B cell (primary cell): ENCODE measurements at places on chromosomes 2 and 18.

GRCh38 chr2:133780099-133780996 lies 212.1 kb upstream of the NCKAP5 start:
- peak; percentile 36 for DNase-seq

DNA sequence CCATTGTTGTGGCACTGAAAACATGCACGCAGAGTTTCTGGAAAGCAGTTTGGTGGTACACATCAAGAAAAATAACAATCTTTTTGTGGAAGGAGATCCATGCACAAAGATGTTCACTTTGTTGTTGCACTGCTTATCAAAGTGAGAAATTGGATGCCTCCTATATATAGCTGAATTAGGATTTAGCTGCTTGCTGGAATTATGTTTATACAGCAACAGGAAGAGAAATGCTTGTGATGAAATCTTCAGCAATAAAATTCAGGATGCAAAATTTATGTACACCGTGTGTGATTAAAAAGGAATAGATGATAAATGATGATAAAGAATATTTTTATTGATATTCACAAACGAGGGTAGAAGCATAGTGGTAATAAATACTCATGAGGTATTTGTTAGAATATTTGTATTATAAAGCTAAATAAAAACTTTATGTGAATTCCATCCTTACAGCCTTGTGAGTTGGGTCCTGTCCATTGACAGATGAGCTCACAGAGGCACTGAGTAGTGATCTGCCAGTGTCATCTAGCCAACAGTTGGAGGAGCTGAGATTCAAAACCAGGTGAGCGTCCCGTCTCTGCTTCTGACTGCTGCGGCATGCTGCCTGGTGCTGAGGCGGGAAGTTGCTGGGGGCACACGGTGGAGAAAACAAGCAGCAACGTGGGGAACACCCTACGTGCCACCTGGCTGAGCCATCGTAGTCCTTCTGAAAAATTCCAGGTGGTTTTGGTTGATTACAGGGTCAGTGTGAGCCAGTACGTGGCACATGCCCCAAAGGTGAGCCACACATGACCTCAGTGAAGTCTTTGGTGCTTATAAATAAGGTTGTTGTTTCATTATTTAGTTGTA lies 80.2 kb downstream of the ASAP2 start:
- no peak for DNase-seq

- no peak for DNase-seq
Observed at GRCh38 chr2:240329116-240329665, 106.3 kb upstream of the GPC1 start.

GRCh38 chr2:152396763-152397162 lies 61.8 kb downstream of the FMNL2 start:
- no peak for DNase-seq

GRCh38 chr18:63421514-63421913 lies 762 bp downstream of the VPS4B start:
- DNase-seq: no peak

DNA sequence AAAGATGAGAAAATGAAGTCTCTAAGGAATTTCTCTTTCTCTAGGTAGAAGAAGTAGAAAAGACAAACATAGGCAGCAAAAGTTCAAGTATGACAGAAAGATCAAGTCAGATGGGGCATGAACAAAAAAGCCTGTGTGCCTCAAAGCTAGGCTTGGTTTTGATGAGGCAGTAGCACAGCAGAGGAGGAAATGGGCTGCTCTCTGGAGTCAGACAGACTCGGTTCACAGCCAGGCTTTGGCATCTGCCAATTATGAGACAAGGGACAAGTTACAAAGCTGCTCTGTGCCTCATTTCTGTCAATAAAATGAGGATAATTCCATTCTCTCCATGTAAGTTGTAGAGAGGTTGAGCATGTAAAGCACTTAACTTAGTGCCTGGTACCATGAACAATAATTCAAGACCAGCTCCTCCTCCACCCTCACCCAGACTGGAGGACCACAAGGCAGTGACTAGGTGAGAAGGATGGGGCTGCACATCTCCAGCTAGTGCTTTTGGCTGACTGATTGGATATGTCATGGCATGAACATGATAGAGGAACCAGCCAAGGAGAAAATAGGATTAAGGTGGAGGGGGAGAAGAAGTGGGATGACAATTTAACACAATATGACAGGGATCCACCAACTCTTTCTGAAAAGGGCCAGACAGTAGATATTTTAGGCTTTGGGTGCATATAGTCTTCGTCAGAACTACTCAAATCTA lies 84.6 kb downstream of the TMEM163 start:
- DNase-seq: no peak

GRCh38 chr2:146847846-146848245 lies 997.0 kb upstream of the ACVR2A start:
- DNase-seq: no peak

- peak; percentile 35 for DNase-seq
Observed at GRCh38 chr18:2978661-2979106, 34.3 kb downstream of the LPIN2 start.

DNA sequence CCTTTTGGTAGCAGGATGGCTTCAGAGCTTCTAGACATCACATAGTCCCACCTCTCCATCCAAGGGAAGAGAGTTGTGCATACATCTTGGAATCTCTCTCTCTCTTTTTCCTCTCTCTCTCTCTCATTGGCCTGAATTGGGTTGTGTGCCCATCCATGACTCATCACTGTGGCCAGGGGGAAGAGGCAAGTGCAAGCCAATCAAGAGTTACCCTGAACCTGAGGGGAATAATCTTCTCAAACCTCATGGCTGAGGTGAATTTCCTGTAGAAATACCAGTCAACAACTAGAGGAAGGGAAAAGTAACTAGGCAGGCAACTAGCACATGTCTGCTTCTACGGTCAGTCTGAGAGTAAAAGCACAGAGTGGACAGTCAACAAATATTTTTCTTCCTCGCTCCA lies 7.3 kb upstream of the CHN1 start:
- no peak for DNase-seq

- DNase-seq: no peak
Observed at GRCh38 chr2:70616168-70616694, 62.6 kb upstream of the TGFA start.

DNA sequence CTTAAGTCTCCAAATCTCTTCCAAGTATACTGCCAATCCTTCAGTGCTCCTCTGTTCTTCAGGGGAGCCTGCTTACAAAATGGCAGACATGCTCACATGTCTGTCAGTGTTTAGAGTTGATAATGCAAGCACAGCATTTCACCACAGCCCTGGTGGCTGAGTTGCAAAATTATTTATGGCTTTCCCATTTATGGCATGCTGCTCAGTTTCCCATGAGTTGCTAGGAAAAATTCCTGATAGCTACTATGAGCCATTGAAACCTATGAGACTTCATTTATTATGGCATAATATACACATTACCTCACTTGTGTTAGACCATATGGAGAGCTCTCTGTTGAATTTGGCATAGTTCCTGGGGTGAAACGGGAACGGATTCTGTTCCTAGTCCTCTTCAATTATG lies 448.7 kb upstream of the TCF4 start:
- DNase-seq: no peak

- DNase-seq: no peak
Observed at GRCh38 chr2:195471807-195472206, 185.2 kb upstream of the SLC39A10 start.

GRCh38 chr2:206984206-206984605 lies 44.9 kb downstream of the CPO start:
- DNase-seq: no peak

- no peak for DNase-seq
Observed at GRCh38 chr18:56076723-56077122, 488.7 kb upstream of the TCF4 start.

- no peak for DNase-seq
Observed at GRCh38 chr2:238527565-238527964, 100.8 kb downstream of the ASB1 start.

GRCh38 chr18:69215161-69215560 lies 185.5 kb upstream of the DOK6 start:
- no peak for DNase-seq

DNA sequence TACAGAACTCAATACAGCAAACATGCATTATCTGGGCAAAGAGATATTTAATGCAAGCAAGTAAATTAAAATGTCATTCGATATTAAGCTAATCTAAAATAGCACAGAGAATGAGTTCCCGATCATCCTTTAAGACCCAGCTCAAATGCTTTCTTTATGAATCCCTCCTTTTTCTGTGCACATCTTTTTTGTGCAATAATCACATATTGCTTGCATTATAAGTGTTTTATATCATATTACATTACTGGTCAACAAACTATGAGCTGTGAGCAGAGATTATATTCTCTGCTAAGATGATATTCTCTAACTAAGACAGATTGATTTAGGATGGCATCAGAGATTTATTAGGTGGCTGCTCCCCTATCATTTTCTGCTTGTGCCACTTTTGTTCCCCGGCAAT lies 146.1 kb downstream of the ERBB4 start:
- DNase-seq: no peak

DNA sequence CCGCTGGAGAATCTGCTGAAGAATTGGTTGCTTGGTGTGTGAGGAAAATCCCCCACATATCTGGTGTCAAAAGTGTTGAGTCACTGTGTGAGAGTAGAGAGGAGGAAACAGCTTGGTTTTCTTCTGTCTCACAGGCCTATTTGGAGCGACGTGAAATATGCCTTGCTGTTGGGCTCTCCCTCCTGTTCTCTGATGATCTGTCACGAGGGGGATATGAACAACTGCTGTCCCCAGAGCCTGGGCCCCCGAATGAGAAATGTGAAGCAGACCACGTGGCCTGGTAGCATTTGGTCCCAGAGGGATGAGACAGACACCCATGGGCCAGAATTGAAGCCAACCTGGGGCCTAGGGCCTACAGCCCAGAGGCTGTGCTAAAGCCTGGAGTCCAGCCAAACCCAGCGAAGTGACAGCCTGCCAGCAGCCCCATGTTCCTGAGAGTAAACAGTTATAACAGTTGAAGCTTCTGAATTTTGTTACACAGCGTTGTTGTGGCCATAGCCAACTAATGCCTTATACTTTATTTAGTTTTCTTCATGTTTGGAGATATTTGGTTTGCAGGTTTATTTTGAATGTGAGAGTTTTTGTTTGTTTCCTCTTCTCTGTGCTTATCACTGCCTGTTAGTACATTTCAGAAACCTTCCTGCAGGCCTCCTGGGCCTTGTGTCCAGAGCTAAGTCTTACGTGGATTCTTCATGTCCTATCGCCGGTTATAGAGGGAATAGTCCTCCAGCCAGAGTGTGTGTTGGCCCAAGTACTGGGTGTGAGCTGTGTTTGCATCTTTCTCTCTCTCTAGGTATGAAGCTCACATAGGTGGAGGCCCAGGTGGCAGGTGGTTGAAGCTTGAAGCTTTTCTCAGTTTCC lies 18.7 kb upstream of the COLEC12 start:
- no peak for DNase-seq

GRCh38 chr2:120818441-120818920 lies 82.8 kb downstream of the GLI2 start:
- DNase-seq: no peak

DNA sequence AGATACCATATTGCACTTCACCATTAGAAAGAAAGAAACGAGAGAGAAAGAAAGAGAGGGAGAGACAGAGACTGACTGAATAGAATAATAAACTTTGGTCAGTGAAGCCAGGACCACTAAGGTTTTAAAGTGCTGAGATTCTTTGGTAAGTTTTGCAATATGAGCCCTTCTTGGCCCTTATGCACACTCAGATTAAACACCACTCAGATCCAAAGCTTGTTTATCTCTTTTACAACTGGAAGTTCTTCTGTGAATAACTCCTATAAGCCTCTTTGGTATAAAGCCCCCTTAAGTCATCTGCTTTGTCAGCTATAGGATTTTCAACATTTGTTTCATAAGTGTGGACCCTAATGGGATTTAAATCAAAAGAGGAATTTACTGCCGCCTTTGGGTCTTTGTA lies 40.8 kb downstream of the PID1 start:
- no peak for DNase-seq

DNA sequence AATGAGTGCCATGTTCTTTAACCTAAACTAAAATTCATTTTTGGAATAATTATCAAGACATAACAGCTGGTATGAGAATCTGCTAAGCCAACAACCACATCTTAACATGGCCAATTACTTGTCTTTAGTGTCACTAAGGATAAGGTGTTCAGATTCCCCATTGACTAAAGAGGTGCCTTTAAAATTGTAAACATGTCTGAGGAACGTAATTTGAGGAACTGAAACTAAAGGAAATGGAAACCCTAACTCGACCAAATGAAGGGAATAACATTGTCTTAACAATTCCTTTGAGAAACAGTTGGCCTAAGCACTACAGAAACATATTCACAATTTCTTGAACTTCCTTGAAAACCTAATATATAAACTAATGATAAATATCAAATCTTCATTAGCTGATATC lies 355.4 kb upstream of the GULP1 start:
- DNase-seq: no peak
